ENCODE measurements at places on chromosomes 1 and 21.

DNA sequence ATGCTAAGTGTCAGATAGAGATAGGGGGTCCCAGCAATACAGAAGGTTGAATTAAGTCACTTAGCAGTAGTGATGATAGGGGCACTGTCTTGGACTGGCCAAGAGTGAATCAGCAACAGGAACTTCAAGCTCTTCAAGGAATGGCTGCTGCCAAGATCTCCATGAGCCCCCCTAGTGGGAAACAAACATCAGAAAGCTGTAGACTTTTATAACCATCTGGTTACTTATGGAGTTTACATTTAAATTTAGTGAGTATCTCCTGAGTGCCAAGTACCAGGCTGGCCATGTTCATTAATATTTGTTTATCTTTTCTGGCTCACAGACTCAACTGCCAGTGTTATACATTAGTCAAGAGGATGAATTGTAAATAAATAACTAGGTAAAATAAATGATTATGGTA is 327.3 kb downstream of the TTLL7 start:
- DNase-seq, result no peak

GRCh38 chr1:21361506-21361905 is 71.2 kb upstream of the ECE1 start:
- no peak for DNase-seq

- no peak for DNase-seq
Measured at GRCh38 chr1:33301273-33301984, 19.5 kb downstream of the A3GALT2 start.

- no peak for DNase-seq
Measured at GRCh38 chr1:210748796-210749195, 385.2 kb downstream of the KCNH1 start.

- DNase-seq, result no peak
Measured at GRCh38 chr1:2778220-2778592, 23.3 kb downstream of the TTC34 start.

DNA sequence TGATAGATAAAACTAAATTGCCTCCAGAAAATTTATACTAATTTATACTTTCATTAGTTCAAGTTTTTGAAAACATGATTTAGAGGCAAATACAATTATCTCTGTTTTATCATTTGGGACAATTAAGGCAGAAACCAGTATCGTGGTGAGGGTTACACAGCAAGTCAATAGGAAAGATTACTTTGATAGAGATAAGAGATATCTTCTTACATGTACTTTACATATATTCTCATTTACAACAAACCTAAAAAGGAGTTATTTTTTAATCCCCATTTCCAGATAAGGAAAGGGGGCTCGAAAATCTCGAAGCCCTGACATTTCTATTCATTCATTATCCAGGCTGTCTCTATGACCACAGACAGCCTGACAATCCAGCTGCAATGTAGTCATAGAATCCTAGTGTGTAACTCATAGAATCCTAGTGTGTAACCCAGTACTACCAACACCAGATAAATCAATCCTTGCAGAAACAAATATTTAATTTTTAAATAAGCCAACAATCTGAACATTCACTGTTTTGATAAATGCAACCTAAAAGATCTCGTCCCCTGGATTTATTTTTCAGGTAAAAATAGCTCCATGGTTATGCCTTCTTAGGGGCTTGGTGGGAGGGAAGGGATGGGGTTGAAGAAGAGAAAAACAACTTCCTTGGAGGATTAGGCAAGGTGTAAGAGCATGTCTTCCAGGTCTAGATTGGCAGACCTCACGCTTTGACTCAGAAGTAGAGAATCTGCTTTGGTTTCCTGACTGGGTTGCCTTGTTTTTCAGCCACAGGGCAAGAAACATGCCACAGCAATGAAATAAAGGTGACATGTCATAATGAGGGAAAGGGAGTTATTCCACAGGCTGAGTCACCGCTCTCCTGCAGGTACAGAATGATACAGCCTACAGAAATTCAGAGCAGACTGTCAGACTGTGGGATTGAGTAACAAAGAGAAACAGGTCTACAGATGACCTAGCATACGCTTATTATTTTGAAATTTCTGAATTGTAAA is 45.6 kb downstream of the IRF2BP2 start:
- no peak for DNase-seq

DNA sequence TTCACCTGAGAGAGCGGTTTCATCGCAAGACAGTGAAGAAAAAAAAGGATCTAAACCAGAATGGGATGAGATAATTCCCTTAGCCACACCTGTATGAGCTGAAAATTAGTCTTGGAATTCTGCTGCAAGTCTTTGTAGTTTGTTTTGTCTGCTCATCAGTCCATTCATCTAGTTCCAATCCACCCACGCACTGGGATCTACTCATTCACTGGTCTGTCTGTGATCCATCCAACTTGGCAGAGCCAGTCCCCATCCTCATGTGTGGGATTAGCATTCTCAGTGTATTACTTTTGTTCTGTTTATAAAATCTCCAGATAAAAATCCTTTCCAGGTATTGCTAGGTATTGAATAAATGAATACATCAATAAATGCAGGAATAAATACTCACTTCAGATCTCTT is 266.5 kb upstream of the USP24 start:
- DNase-seq, result no peak

DNA sequence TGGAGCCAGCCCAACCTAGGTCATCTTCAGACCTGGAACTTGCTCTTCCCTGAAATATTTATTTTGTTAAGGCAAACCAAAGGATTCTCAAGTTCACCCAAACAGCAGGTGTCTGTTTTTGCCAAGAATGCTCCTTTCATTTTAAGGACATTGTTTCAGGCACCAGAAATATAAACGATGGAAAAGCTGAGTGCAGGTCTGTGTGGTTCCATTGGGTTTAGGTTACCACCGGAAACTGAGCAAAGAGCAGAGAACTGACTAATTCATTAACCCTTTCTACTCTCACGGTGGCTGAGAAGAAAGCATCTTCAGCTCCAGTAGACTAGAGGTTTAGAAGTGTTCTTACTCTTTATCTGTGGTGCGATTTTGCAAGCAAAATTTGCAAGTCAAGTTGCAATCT is 38.0 kb upstream of the ZC3H11B start:
- DNase-seq, result no peak

- peak; percentile 71 for DNase-seq
Measured at GRCh38 chr1:109790735-109791494, 27.2 kb upstream of the EPS8L3 start.

GRCh38 chr1:55117941-55118340 is 78.6 kb downstream of the PCSK9 start:
- peak; percentile 77 for DNase-seq

DNA sequence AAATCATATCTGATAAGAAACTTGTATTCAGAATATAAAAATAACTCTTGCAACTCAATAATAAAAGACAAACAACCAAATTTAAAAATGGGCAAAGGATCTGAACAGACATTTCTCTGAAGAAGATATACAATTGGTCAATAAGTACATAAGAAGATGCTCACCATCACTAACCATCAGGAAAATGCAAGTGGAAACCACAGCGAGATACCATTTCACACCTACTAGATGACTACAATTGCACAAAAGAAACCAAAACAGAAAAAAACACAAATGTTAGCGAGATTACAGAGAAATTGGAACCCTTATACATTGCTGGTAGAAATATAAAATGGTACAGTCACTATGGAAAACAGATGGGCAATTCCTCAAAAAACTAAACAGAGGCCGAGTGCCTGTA is 11.5 kb upstream of the ZNF683 start:
- no peak for DNase-seq

GRCh38 chr21:45317398-45318145 is 29.9 kb upstream of the POFUT2 start:
- no peak for DNase-seq
